ENCODE measurements at places on chromosomes 1 and 21.

DNA sequence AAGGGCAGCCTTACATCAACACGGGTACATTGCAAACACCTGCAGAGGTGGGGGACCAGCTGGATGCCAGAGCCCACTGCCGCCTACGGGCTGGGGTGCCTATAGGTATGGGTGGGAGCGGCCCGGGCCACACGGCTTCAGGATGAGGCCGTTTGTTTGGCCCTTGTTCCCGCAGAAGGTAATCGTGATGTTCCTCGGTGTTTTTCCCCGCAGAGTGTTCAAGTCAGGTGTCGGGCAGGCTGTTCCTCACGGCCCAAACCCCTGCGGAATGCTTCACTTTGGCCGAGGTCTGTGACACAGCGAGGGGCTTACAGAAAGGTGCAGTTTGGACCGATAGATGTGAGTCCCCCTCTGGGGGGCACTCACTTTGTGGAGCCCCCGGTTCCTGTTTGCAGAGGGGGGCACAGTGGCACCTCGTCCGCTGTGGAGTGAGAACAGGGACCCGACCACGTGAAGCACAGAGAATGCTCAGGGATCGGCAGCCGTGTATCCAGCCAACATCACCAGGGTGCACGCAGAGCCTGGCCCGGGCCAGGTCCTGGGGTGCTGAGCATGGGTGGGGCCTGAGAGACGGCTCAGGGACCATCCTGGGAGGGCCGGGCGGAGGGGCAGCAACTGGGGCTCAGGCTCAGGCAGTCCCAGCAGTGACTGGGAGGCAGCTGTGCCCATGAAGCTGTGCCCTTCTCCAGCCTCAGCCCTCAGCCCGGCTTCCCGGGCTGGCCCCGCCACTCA lies 453 bp upstream of the TTLL10 start:
- no peak for DNase-seq

DNA sequence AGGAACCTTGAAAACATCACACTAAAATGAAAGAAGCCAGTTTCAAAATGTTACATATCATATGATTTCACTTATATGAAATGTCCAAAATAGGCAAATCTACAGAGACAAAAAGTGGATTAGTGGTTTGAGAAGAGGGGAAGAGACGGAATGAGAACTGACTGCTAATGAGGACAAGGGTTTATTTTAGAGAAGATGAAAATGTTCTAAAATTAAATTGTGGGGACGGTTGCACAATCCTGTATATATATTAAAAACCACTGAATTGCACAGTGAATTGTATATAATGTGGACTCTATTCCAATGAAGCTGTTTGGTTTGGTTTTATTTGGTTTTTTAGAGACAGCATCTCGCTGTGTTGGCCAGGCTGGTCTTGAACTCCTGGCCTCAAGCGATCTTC lies 35.6 kb downstream of the PRPF38A start:
- no peak for DNase-seq

GRCh38 chr1:7110321-7110720 lies 325.1 kb downstream of the CAMTA1 start:
- no peak for DNase-seq

GRCh38 chr1:160169553-160170399 lies 18.4 kb downstream of the ATP1A4 start:
- DNase-seq: peak; percentile 29

GRCh38 chr1:216919060-216919970 lies 196.1 kb upstream of the ESRRG start:
- no peak for DNase-seq

DNA sequence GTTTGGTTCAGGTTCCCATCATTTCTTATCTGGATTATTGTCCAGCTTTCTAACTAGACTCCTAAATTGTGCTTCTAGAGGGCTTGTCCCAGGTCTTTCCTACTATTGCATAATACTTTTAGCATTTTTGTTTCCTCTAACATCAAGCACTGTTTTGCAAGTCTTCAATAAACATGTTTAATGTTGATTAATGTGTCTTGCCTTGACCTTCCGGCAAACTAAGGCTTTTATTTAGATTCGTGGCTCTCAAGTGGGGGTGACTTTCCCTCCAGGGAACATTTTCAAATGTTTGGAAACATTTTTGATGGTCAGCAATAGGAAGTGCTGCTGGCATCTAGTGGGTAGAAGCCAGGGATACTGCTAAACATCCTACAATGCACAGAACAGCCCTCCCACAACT lies 90.7 kb downstream of the RPE65 start:
- DNase-seq: no peak

GRCh38 chr1:16077406-16078245 lies 4.2 kb upstream of the FAM131C start:
- no peak for DNase-seq

GRCh38 chr1:192568063-192568462 lies 7.5 kb upstream of the RGS1 start:
- DNase-seq: no peak

DNA sequence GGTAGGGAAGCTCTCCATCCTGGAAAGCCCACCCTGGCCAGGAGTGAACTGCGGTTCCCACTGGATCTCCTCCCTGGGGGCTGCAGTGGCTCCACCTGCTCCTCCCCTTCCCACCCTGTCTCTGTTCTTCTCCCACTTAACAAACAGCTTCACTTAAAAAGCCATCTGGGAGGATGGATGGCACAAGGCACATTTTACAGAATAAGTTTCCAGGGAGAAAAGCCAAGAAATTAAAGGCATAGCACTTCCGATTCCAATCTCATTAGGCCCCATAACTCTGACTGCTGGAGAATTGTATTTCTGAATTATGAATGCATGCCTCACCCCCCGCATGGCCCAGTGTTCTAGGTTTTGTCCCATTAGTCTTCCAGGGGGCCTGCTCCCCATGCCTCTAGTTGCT lies 718.3 kb downstream of the PTPRU start:
- no peak for DNase-seq

DNA sequence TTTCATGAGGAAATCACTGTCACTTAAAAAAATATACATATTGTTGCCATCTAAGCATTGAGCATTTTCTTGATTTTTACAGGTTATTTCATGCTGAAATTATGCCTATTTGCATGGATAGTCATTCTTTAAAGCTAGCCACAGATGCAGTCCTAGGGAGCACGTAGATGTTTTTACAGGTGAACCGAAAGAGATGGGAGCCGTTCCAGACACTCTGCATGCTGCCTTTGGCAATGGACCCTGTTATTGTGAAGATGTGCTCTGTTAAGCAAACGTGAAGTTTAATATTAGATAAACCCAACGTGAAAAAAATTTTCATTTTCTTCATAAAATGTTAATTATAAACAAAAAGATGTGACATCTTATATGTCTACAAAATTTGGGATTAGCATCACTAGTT lies 7.1 kb downstream of the PROX1 start:
- no peak for DNase-seq

DNA sequence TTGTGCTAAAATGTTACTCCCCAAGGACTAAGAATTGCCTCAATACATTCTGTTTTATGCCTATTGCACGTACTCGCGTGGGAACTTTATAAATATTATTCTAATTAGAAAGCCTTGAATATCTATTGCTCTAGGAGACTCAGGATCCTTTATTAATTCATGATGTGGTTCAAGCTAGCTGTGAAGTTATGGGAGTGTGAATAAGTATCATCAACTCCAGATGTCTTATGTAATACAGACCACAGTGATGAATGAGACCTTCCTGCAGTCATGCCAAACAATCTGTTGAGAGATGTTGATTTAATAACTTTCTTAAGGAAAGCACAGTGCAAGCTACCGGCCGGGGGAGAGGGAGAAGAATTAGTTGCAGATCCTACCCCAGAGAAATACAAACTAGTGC lies 519.2 kb upstream of the ZP4 start:
- DNase-seq: no peak

GRCh38 chr1:29646161-29646775 lies 409.9 kb downstream of the PTPRU start:
- no peak for DNase-seq

- no peak for DNase-seq
Measured at GRCh38 chr21:32800056-32800455, 28.5 kb upstream of the PAXBP1 start.

DNA sequence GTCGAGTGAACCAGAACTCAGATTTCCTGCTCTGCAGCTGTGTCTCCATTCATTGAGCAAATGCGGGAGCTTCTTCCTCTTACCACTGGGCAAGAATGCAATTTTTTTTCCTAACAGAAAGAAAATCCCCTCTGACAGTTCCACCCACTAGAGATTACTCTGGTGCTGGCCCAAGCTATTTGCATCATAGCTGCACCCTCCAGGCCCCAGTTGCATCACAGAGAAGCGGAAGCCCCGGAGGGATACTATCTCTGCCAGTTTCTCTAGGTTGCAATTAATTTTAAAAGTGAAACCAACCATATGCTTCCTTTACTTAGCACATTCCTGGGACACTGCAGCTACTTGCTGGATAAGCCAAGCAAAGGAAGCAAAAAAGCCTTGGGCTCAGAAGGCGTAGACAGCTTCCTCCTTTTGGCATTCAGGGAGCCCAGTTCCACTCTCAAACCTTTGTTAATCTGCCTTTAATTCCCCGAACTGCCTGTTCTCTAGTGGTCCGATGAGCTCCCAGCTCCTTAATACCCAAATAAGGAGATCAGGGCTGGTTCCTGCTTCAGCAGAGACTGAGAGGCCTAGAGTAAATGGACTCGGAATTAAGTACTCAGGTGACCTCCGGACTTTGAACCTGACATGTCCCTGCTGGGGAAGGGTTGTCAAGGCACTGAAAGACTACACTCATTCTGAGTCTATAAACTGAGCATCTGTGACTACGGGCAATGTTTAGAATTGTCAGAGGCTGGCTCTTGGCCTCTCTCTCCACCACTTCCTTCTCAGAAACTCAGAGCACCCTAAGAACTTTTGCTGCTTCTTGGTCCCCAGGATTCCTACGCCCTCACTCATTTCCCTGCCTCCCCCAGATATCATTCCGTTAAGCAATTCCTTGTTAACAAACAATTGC lies 72.5 kb upstream of the TNFSF18 start:
- DNase-seq: no peak

DNA sequence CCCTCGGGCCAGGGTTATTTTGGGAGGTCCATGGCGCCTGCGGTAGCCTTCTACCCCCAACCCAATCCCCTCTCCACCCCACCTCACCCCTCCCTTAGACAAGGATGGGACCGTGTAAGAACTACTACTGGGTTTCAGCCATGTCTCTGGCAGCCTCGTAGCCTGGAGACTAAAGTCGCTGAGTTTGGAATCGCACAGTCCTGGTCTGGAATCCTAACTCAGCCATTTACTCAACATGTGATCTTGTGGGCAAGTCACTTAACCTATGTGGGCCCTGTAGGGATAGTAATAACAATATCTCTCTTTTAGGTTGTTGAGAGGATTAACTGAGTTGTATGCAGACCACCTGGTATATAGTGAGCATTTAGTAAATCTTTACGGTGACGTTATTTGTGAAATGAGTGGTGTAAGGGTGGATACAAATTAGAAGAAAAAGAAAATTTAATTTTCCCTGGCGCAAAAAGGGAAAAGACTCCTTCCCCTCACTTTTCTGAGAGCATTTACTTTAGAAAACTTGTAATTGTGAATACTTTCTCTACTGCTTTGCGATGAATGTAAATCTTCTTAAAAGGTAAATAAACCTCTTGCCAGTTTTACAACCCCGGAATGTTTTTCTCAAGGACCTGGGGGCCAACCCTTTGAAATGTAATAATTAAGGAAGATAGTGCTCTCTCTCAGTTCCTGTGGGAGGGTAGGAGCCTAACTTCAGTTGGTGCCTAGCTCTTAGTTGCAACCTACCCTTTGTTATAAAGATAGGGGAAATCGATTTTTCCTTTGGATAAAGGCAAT lies 615 bp upstream of the MRPS15 start:
- no peak for DNase-seq

DNA sequence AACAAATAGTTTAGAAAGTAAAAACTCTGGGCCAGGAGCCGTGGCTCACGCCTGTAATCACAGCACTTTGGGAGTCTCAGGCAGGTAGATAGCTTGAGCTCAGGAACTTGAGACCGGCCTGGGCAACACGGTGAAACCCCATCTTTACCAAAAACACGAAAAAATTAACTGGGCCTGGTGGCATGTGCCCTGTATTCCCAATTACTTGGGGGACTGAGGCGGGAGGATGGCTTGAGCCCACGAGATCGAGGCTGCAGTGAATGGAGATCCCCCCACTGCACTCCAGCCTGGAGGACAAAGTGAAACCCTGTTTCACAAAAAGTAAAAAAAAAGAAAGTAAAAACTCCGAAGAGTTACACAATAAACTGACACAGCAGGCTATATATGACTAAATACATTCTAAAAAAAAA lies 10.6 kb downstream of the CEP170 start:
- DNase-seq: no peak

DNA sequence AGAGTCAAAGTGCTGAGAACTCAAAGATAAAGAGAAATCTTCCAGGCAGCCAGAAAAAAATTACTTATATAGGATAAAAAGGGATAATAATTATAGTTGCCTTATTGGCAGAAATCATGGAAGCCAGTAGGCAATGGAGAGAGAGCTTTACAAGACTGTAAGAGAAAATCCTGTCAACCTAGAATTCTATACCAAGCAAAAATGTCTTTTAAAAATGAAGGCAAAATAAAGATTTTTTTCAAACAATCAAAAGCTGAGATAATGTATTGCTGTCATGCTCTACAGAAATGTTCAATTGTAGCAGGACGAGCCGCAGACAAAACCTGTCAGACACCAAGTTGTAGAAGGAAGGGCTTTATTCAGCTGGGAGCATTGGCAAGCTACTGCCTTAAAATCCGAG lies 26.8 kb upstream of the RAB4A start:
- DNase-seq: no peak

DNA sequence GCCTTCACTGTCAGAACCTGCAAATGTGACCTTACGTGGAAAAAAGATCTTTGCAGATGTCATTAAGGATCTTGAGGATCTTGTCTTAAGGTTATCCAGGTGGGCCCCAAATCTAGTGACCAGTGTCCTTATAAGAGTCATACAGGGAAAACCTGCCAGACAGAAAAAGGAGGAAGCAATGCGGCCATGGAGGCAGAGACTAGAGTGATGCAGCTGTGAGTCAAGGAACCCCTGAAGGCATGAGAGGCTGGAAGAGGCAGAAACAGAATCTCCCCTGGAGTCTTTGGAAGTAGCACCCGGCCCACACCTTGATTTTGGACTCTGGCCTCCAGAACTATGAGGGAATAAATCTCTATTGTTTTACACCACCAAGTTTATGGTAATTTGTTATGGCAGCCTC lies 36.5 kb upstream of the DNASE2B start:
- no peak for DNase-seq

GRCh38 chr1:157369808-157370521 lies 182.3 kb downstream of the FCRL5 start:
- DNase-seq: no peak

- DNase-seq: no peak
Measured at GRCh38 chr1:84000196-84000885, 1.4 kb upstream of the TTLL7 start.

DNA sequence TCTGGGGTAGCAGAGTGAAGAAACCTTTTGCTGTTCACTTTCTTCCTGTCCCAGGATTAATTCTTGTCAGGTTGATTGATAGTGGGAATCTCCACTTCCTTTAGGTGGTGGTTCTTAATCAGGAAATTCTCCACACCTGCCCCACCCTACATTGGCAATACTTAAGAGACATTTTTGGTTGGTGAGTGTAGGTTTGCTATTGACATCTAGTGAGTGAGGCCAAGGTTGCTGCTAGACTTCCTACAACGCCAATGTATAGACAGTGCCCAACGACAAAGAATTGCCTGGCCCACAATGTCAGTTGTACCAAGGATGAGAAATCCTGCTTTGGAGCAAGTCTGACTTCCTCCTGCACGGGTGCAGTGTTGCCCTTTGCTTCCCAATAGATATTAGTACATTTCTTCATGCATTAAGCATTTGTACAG lies 38.5 kb downstream of the MAP3K7CL start:
- no peak for DNase-seq
